NCI-H1092 (cell line): ENCODE measurements at places on chromosomes 11 and 22.

DNA sequence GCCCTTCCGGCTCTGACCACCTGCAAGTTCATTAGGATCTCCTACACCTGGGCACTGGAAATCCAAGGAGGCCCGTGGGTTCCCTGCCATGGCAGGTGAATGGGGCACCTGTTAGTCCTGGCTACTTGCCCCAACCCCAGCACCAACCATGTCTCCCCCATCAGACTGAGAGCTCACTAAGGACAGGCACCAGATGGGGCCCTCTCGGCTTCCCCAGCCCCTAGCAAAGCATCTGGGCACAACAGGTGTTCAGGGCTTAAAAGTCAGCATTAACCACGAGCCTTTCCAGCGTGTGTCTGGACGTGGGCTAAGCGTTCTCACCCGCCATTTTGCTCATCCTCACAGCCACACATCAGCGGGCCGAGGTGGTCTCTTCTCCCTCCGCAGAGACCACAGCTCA is 2.2 kb downstream of the SULT4A1 start:
- DNase-seq, result no peak

DNA sequence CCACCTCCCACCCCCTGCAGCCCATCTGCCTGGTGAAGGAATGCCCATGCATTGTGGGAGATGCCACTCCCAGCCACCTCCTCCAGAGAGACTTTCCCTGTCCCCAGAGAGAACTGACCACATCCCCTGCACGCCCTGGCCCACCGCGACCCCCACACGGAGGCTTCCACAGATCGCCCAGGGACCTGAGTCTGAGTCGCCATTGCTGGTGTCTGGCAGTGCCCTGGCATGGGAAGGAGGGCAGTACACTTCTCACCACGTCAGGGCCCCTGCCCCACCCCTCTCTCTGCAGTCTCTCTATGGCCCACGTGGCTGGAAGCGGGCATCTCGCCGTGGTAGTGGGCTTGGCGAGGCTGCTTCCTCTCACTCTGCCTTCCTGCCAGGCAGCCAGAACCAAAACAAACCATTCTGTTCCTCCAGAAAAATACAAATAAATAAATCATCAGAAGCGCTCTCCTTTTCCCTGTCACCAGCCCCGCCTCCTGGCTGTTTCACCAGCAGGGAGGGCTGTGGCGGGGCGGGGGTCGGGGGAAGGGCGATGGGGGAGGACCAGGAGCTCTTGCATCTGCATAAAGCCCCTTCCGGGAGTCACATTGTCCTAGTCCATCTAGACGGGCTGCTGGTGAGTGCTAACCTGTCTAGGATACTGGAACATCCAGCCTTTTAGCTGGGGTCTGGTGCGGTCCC is 20.9 kb downstream of the SHISAL1 start:
- no peak for DNase-seq

GRCh38 chr11:13098616-13099289 is 89.6 kb downstream of the RASSF10 start:
- no peak for DNase-seq

DNA sequence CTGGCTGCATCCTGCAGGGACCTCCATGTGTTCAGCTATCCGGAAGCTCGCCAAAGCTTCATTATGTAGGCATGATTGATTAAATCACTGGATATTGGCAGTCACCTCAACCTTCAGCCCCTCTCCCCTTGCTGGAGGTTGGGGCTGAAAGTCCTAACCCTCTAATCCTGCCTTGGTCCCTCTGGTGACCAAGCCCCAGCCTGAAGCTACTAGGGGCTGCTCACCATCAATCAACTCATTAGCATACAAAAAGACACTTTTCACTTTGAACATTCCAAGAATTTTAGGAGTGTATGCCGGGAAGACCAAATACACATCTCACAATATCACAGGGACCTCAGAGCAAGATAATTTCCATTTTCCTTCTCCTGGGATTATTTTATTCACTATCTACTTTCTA is 38.8 kb upstream of the TPBGL start:
- no peak for DNase-seq
